ENCODE measurements at places on chromosomes 12 and 14. TPM values are rescaled to one million over a fixed set of nuclear protein-coding genes. Genes with fewer than 3 reads are reported as not detected.

- no peak for DNase-seq
Observed at GRCh38 chr14:94004015-94004414, 6.9 kb downstream of the CCDC197 start.

DNA sequence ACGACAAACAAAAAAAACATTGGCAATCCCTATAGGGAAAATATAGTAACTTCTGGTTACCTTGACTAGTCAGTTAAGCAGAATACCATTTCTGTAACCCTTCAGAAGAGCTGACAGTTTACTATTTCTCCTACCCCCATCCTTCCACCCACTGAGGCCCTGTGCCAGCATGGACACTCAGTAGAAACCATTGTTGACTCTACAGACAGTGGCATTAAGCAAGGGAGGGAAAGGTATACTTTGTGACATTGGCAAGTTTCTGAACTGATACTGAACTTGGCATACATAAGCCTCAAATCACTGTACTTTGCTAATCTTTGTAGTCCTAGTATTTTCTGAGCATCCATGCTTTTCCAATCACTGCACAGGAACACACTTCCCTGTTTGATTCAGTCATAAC is 33.4 kb upstream of the VSX2 start:
- DNase-seq: no peak

- DNase-seq: no peak
Observed at GRCh38 chr12:18703321-18703720, 34.5 kb downstream of the PLCZ1 start.

GRCh38 chr14:59318908-59319307 is 130.4 kb downstream of the DAAM1 start:
- no peak for DNase-seq

GRCh38 chr12:5715021-5715420 is 230.0 kb downstream of the ANO2 start:
- no peak for DNase-seq

GOLT1B gene
- total RNA-seq: 37.1 TPM

LMNTD1 gene
- total RNA-seq: not detected
